ENCODE measurements at places on chromosomes 12 and 14.

DNA sequence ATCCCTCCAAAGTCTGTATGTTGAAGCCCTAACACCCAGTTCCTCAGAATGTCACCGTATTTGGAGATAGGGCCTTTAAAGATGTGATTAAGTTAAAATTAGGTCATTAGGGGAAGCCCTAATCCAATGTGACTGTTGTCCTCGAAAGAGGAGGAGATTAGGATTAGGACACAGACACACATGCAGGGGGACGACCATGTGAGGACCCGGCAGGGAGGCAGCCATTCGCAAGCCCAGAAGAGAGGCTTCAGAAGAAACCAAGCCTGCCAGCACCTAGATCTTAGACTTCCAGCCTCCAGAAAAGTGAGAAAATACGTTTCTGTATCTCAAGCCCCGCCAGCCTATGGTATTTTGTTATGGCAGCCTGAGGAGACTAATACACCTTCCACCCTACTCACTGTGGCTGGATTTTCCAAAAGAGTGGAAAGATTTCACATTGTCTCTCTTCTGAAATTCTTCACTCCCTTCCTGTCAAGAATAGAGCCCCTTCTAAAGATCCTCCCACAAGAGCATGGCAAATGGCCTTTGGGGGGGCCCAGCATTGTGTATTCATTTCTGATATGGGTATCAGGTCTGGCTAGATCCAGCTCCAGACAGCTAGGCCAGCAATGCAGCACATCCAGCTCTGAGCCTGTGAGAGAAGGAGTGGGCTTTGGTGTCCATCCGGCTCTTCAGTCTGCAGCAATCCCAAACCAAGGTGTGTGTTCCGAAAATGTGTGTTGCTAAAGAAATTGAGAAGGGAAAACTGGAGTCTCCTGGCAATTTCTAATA, 15.4 kb upstream of the UBC start:
- no peak for DNase-seq

- no peak for DNase-seq
Observed at GRCh38 chr12:60568914-60569313, 973.1 kb downstream of the SLC16A7 start.

GRCh38 chr14:104390941-104391901, 188.3 kb upstream of the C14orf180 start:
- DNase-seq = peak; percentile 34

- DNase-seq = no peak
Observed at GRCh38 chr14:82070753-82071152, 537.1 kb upstream of the SEL1L start.

DNA sequence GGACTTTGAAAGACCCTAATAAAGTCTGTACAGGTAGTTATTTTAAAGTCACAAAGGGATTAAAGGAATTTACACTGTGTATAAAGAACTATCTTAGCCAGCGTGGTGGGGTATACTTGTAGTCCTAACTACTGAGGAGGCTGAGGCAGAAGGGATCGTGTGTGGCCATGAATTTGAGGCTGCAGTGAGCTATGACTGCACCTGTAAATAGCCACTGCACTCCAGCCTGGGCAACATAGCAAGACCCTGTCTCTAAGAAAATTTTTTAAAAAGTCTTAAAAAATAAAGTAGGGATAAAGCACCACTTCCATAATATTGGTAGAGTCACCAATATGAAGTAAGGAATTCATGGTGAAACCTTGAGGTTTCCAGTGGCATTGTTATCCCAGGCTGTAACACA, 18.1 kb downstream of the ACVR1B start:
- no peak for DNase-seq

DNA sequence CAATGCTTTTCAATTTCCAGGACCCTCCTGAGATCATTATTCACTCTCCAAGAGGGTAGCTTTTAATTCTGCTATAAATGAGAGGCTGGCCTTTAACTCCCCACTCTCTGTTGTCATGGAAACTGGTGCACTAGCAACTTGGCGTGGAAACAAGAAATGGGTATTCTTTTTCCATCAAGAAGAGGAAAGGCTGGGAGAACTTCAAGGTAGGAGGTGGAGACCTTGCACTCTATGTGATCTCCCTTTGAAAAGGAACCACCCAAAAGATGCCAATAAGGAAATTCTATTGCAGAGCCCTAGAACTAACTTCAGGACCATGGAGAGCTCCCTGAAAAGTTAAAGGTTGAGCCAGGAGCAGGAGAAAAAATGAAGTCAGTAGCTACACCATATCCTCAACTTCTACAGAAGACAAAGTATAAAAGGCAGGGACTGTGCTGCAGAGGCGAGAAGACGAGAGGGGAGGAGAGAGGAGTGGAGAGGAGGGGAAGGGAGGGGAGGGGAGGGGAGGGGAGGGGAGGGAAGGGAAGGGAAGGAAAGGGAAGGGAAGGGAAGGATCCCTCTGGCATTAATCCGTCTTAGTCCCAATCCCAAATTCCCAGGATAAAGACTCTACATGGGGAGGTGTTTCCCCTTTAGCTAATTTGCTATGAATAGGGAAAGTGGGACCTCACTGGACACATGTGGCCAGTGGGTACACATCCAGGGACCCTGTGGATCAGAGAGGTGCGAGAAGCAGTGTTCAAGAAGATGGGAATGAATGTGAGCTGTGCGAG, 46.7 kb upstream of the FICD start:
- DNase-seq = no peak

- DNase-seq = no peak
Observed at GRCh38 chr12:92444763-92445162, 258.0 kb upstream of the PLEKHG7 start.

- DNase-seq = no peak
Observed at GRCh38 chr12:65899241-65899640, 75.0 kb downstream of the HMGA2 start.

- no peak for DNase-seq
Observed at GRCh38 chr12:83172441-83172840, 485.7 kb downstream of the TMTC2 start.

- DNase-seq = no peak
Observed at GRCh38 chr12:57031138-57031725, 14.9 kb upstream of the TAC3 start.

DNA sequence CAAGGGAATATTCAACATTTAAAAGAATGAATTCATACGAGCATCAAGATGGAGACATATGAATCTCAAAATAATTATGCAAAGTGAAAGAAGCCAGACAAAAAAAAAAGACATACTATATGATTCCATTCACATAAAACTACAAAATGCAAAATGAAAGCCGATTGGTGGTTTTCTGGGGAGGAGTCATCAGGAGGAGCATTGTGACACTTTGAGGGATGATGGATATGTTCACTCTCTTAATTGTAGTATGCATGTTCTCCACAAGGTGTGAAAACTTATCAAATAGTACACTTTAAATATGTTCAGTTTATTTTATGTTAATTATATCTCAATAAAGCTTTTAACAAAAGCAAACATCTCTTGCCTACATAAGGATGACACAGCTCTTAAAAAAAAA, 13.5 kb downstream of the OLR1 start:
- DNase-seq = no peak

GRCh38 chr12:16603916-16604575, 1.9 kb downstream of the LMO3 start:
- no peak for DNase-seq

- no peak for DNase-seq
Observed at GRCh38 chr12:42756841-42757623, 167.5 kb upstream of the PRICKLE1 start.

DNA sequence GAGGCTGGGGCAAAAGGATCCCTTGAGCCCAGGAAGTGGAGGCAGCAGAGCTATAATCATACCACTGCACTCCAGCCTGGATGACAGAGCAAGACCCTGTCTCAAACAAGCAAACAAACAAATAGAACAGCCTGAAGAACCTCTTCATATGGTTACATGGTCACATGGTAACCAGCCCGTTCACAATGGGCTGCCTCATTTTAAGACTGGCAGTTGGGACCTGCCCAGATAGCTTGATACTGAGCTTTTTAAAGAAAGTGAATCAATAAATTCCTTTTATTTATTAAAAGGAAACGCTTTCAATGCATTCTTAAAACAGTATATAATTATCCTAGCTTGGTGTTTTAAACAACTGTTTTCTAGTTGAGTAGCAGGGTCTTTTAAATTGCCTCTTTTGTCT, 10.5 kb downstream of the MLXIP start:
- DNase-seq = no peak

- DNase-seq = no peak
Observed at GRCh38 chr12:93140325-93140724, 211.2 kb upstream of the EEA1 start.

- DNase-seq = no peak
Observed at GRCh38 chr14:51750542-51750941, 98.8 kb downstream of the FRMD6 start.

DNA sequence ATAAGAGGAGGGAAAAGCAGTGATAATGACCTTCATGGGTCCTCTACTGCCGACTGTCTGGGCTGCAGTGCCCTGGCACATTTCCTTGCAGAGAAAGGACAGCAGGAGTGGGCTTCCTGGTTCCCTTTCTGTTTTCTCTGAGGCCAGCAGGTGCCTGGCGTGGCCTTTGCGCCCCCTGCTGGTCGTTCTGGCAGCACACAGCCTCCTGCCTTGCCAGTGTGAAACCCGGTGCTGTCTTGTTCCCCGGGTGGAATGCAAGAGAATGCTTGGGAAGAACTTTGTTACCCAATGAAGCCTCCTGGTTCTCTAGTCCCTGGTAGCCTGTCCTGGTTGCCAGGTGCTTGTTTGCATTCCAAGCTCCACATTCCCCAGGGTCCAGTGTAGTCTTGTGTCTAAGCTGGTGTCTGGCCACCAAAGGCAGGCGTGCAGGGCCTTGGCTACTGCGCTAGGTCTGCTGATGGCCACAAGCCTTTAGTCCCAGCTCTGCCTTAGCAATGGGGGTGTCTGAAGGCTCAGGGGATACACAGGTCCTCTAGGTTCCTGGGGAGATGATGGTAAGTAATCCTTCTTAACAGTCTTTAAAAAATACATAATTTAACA, 1392.4 kb upstream of the TMEM132C start:
- no peak for DNase-seq

- no peak for DNase-seq
Observed at GRCh38 chr14:89500303-89500702, 83.3 kb upstream of the FOXN3 start.

DNA sequence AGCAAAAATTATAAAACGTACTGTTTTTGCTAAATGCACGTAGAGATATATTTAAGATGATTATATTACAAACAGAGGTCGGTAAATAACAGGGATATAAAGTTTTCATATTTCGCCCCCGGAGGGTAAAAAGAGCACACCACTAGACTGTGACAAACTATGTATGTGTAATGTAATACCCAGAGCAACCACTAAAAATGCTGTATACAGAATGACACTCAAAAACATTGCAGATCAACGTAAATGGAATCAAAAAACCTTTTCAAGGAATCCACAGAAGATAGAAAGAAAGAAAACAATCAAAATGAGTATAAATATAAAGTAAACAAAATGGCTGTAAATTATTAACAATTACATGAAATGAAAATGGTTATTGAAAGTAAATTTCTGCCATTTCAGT, 37.6 kb upstream of the PRB4 start:
- no peak for DNase-seq

DNA sequence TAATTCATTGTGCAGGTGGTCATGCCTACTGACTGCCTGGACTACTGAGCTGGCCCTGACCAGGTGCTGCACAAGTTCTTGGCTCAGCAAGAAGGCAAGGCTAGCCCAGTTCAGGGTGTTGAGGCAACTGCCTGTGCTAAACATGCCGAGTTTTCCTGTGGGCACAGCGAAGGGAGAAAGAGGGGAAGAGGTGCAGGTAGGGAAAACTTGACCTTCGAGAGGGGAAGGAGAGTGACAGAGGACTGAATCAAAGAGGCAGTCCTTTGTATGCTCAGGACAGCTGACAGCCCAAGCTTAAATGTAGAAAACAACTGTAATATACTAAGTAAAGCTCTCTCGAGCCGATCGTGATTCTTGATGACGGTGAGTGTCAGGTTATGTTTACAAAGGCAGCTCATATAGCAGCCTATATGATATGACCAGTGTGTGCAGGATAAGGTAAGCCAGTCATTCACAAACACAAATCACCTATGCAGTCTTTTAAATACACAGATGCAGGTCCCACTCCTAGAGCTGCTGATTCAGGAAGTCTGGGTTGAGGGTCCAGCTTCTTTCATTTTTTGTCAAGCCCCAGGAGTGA, 2.6 kb downstream of the IRAK3 start:
- no peak for DNase-seq

- no peak for DNase-seq
Observed at GRCh38 chr14:51616724-51617409, 34.8 kb upstream of the FRMD6 start.

- DNase-seq = no peak
Observed at GRCh38 chr12:117225179-117225578, 34.9 kb upstream of the FBXO21 start.

- no peak for DNase-seq
Observed at GRCh38 chr12:131672941-131673887, 37.7 kb upstream of the SFSWAP start.

GRCh38 chr12:128729628-128730121, 94.1 kb downstream of the SLC15A4 start:
- no peak for DNase-seq

- DNase-seq = peak; percentile 64
Observed at GRCh38 chr14:68523989-68524725, 268.7 kb downstream of the ZFP36L1 start.

- DNase-seq = no peak
Observed at GRCh38 chr12:49428793-49429192, 61.5 kb downstream of the SPATS2 start.

DNA sequence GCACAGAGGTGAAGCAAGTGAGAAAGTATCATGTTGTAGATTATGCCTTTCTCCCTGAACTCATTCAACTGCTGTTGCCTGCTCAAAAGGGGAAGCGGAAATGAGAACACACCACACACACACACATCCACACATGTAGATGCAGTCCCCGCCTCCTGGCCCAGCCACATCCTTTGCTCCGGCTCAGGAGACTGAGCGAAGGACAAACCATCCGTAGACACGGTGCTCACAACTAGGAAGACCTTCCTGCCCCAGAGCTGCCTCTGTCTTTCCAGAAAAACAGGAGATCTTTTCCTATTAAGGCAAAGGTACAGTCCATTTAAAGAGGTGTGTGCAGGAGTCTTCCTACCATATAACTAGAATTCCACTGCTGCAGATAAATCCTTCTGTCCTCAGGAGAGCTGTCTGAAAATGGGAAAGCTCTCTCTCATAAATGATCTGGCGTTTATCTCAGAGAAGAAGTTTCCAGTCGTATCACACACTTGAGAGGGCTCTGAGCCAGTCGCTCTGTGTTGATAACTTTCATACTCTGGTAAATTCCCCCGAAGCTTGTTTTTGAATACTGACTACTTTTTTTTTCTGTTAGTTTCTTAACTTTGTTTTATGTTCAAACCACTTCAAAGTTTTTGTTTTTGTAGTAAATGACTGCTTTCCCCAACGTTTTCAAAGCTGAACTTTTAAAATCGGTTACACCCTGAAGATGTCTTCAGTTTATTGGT, at the start of gene TESPA1:
TSS of gene TESPA1 (minus strand) at position 105 of the 719 bp plus-strand sequence. CDS start 10,200 bp downstream, outside the sequence.
- DNase-seq = peak; percentile 60

DNA sequence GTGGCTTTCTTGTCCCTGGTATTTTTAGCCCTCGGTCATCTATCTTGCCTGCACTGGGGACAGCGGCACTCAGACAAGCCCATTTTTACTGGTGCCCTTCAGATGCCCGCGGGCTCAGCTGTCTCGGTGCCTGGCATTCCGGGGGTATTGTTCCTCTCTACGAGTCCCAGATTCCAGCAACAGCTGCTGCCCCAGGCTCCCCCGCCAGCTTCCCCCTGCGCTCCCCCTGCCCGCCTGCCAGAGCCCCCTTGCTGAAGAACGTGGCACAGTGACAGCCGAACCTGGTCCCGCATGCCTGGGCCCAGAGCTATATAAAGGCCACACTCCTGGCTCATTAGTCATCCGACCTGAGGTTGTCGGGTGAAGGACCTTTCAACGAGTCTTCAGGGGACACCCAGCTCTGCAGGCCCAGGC, 10.9 kb upstream of the MYL2 start:
- peak; percentile 62 for DNase-seq

- DNase-seq = peak; percentile 77
Observed at GRCh38 chr12:12010277-12011039, 60.3 kb upstream of the BCL2L14 start.

Measured in right atrium auricular region (tissue), 2 donors.